ENCODE measurements at places on chromosomes 6 and 20.

DNA sequence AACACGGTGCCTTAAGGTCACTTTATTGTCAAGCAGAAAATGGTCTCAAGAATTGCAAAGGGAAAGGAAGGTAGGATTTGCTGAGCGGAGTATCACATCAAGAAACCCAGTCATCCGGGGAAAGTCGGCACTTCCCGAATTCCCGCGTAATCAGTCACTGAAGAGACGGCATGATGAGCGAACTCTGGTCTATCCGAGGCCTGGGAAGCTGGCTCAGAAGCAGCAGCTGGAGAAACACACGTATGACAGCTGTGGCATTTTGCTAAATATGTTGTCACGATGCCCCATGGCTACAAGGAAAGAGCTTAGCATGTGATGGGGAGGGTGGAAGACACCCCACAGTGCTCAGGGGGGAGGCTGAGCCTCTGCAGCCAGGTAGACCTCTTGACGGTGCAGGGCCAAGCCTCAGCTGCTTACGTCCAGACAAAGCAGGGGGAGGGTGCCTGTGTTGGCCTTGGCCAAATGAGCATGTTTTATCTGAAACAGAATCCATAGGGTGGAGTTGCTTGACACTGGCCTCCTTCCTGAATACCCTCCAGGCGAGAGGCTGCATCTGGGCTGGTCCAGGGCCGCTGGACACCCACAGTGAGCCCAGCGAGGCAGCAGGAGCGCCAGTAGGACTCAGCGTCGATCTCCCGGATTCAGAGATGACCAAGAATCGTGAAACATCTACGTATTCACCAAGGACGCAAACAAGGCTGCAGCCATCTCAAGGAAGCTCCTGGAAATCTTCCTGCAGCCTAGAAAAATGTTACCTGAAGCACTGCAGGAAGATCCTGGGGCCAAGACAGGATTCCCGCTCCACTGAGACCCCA is 118.8 kb upstream of the AFDN start:
- DNase-seq, result no peak

GRCh38 chr6:29552512-29553051 is 7.0 kb downstream of the UBD start:
- peak; percentile 79 for DNase-seq

- DNase-seq, result no peak
Measured at GRCh38 chr20:18694071-18694470, 106.2 kb downstream of the DTD1 start.

GRCh38 chr6:28137505-28137981 is 4.1 kb upstream of the ZKSCAN8 start:
- peak; percentile 56 for DNase-seq

DNA sequence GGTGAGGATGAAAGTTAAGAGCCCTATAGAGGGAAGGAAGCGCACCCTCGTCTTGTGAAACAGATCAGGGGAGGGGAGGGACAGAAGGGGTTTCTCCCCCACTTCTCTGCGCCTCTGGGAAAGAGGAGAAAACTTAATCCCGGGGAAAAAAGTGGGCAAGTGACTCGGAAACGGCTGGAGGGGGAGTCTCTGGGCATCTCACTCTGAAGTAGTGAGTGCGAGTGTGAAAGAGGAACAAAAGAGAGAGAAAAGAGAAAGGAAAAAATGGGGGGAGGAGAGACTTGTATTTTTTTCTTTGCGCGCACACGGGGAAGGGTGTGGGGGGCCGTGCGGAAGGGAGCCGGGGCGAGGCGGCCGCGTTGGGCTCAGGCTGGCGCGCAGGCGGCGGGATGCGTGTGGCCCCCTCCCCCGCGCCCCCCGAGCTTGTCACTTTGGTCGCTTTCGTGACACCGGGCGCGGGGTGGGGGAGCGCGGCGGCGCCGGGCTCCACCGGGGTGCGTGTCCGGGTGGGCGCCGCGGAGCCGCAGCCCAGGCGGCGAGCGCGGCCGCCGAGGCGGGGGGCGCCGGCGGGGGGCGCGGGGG is 454 bp downstream of the L3MBTL3 start:
- DNase-seq, result peak; percentile 22

DNA sequence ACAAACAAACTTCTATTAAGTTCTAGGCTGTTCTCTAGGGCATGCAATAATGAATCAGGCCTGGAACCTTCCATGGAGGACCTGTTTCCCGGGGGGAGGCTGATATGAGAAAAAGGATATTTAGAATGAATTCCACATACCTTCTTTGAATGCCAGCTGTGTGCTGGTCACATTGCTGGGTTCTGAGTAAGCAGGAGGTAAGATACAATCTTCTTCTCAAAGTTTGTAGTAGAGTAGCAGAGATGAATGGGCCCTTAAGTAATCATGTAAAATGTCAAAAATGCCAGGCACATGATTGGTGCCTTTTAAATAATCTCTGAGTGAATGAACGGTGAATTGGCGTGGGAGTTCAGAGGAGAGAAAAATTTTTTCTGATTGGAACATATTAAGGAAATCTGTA is 47.4 kb downstream of the TGM2 start:
- DNase-seq, result no peak

DNA sequence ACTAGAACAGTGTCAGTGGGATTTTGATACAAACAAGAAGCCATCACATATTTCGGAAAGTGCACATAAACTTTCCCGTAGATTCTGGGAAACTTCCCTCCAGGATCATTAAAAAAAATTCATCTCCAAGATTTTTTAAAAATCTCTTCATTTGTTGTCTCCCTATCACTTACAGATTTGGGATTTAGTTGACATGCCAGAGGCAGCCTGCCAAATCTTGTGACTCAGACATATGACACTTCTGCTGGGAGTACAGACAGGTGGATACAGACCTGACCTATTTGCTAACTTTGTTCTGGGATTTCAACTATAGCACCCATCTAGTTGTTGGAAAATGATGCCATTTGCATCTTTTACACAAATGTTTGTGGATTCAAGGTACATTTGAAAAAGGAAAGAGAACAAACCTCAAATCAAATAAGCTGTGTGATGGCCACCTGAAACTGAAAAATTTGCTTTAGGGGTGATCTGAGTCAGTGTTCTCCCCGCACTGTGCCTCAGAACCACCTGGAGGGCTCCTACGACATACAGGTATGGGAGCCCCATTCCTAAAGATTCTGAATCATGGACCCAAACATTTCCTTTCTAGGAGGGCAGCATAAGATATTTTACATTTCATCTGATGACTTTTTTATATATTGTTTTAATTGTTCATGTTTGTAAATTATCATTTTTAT is 21.9 kb upstream of the CD2AP start:
- DNase-seq, result no peak

GRCh38 chr6:16413399-16413798 is 175.0 kb downstream of the GMPR start:
- peak; percentile 51 for DNase-seq

DNA sequence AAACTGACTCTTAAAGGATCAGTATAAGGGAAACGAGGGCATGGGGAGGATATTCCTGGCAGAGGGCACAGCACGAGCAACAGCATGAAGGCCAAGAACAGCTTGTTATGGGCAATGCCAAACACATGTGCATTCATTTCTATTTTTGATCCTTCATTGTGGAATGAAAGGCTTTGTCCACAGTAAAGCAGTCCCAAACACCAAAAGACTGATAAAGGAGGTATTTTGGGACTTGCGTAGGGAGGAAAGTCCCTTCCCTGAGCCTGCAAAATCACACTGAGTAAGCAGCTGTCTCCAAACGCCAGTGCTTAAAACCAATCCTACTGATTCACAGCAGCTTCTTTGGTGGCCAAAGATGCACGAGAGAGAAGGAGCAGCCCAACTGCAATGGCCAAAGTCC is 138.2 kb downstream of the UNC5CL start:
- DNase-seq, result no peak

DNA sequence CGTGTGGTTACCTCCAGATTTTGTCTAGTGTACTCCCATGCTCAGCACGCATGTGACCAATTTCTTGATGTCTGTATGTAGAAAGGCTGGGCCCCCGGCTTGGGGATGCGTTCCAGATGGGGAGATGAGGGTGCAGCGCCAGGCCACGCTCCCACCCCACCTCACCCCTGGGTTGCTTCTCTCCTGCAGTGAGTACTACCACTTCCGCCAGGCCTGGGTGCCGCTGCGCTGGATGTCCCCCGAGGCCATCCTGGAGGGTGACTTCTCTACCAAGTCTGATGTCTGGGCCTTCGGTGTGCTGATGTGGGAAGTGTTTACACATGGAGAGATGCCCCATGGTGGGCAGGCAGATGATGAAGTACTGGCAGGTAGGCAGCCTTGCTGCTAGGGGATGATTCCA is 11.5 kb upstream of the SRF start:
- no peak for DNase-seq

DNA sequence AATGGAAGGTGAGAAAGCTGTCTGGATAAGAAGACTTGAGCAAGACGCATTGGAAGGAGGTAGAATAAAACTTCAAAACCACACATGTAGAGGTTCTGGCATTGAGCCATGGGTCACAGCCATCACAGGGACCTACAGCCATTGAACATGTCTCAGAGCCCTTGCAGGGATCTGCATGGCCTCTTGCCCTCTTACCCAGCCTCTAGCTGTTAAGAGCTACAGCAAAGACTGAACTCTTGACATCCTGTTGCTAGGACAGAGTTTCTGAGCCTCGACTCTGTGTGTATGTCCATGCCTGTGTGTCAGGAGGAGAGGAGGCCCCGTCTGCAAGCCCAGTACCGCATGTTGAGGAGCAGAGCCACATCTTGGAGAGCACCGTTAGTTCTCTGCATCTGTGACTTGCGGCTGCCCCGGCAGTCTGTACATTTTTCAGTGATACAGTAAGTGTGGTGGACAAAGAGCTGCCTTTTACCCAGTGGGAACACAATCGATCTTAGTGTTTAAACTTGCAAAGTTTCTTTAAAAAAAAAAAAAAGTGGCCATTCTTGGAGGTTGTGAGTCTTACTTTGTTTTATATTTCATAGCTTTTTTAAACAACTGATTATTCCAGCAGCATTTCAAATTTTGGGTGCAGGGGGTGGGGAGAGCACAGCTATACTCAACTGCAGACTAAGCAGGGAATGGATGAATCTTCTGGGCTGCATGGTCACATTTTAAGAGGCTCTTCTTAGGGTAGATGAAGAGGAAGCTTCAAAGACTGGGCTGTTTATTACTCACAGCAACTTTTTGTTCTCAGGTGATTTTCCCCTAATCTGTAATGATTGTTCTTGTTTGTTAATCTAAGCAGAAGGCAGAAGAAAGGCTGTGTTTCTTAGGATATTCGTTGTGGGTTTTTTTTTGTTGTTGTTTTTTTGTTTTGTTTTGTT is 88.5 kb downstream of the TBC1D7 start:
- DNase-seq, result no peak

GRCh38 chr20:15767999-15768741 is 805.1 kb downstream of the KIF16B start:
- DNase-seq, result no peak

DNA sequence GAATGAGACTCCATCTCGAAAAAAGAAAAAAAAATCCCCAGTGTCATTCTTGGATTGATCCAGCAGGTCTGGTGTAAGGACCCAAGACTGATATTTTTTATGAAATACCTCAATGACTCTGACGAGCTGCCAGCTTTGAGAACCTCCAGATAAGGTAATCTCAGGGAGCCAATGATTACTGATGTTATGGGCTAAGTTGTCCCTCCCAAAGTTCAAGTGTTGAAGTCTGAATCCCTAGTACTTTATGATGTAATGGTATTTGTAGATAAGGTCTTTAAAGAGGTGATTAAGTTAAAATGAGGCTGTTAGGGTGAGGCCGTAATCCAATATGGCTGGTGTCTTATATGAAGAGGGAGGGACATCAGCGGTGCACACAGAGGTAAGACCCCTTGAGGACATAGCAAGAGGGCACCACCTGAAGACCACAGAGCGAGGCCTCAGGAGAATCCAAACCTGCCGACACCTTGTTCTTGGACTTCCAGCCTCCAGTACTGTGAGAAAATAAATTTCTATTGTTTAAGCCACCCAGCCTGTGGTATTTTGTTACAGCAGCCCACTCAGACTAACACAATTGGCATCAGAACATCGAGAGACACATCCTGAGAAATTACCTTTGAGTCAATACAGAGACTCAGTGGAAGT is 19.7 kb upstream of the DDO start:
- DNase-seq, result no peak

DNA sequence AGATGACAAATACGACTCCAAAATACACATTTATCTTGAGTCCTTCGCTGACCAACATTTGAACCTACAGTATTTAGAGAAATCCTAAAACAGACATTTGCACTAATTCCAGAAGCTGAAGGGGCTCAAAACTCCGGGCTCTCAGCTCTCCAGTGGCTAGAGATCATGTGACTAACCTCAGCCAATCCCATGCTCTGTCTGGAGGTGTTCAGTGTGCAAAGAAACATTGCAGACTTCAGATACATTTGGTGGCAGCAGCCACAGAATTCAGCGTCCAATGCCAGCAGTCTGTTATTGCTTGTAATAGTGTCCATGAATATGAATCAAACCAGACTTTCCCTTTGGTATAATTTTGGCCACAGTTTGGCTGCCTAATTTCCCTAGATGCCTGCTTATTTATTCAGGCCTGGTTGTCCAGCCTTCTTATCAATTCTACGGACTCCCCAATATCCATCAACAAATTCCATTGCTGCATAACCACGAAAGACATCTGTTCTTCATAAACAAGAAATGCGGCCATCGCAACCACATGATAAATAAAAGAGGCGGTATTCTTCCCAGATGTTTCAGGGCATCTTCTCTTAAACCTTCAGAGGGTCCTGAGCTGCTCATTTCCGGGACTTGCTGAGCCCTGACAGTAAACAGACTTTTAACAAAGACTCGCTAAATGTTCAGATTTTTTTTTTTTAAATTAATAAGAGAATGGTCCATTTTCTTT is 14.5 kb upstream of the CYP24A1 start:
- no peak for DNase-seq

DNA sequence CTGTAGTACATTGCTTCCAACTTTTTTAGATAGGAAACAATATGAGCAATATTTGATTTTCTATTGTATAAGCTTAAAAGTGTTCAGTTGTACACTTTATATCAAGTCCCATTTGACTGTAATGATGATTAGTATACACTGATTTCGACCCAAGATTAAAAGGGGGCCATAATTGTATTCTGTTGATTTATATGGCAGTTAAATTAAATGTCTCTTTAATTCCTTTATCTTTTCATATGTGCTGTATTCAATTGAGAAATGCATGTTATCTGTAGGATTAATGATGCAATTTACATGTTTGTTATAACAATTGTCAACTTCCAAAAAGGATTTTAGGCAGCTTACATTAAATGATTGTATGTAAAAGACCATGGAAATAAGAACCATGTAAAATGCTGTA is 317.5 kb downstream of the CDKAL1 start:
- no peak for DNase-seq

DNA sequence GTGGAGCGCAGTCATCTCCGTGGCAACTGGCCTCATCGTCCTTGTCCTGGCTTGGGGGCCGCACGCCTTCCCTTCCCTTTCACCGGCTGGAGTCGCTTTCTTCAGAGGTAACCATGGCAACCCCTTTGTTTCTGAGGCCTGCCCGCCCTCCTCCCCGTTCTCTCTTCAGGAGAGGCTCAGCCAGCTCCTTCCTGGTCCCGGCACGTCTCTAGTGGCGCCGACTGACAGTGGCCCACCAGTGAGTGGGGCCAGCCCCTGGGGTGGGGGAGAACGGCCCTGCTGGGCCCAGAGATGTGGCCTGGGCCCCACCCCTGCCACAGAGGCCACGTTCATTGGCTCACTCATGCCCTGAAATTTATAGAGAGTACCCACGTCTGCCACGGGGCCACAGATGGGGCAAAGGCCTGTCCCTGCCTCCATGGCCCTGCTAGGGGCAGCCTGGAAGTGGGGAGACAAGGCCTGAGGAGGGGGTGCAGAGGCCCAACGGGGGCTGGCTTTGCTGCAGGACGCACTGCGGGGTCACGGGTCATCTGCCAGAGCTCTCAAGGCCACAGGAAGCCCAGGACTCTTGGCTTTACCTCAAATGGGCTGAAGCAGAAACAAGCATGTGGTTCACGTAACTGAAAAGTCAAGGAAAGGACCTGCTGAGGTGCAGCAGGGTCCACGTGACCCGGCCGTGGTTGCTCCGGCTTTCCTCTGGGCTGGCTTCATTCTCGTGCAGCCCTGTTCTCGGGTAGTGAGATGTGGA is 1.4 kb upstream of the OSBPL2 start:
- no peak for DNase-seq
